Germinal center (tissue), 1 donor: ENCODE measurements at places on chromosomes 4 and X.
A peak's percentile ranks its signal among the peaks of the same experiment; 100 is the strongest.

GRCh38 chrX:45771560-45772340 lies 571.1 kb upstream of the DIPK2B start:
- peak; percentile 15 for DNase-seq

DNA sequence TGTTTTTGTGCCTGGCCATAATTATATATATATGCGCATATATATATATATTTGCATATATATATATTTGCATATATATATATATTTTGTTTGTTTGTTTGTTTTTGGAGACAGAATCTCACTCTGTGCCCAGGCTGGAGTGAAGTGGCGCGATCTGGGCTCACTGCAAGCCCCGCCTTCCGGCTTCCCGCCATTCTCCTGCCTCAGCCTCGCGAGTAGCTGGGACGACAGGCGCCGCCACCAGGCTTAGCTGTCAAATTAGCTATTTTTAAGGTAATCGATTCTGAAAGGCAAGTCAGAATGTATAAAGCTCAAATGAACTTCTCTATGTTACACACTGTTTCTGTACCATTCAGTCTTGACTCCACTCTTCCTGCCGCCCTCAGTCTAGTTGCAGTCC lies 273.3 kb downstream of the TRIML1 start:
- DNase-seq, result no peak

DNA sequence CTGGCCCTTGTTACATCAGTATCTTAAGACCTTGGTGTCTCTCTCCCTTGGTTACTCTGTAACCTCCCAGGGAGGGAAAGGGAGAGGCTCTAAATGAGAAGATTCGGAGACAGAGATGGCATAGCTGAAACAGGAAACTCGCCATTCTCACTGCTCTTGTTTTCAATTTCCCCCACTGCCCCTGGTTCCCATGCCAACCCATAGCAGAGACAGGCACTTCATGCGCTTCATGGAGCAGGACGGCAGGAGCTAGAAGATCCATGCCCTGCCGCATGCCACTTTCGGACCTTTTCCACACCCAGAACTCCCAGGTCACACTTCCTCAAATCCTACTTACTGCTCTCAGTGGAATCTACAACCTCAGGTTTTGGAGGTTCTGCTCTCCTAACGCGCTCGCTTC lies 3.1 kb downstream of the ZMYM3 start:
- DNase-seq, result no peak

- DNase-seq, result no peak
Observed at GRCh38 chrX:252957-253291, 28.3 kb upstream of the PLCXD1 start.

DNA sequence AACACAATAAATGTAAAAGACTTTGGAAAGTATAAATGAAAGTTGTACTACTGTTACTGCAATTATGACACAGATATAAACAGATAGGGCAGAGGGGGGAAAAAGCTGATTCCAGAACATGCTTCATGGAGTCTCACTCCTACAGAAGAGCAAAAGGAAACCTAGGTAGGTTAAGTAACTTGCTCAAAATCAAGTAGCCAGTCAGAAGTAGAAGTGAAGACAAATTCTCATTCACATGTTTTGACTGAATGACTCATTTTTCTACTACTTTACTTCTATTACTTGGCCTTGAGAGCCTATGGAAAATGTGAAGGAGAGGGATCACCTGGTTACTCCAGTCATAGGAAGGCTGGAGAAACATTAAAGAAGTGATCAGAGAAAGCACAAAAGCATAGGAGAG lies 23.6 kb upstream of the RASGEF1B start:
- DNase-seq, result no peak

DNA sequence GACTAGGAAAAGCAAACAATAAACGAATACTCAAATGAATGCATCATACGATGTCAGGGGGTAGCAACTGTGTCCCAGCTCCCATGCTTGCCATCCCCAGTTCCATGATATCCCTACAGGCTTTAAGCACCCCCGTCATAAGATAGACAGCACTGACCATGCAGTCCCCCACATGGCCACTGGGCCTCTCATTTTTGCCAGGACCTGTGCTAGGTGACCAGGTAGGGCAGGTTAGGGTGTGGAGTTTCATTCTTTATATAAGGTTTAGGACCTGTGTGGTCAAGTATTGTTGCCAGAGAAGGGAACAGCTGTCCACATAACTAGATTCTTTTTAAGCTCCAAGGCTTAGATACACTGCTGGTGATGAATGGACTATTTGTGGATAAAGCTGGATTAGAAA lies 9.7 kb downstream of the PPEF2 start:
- no peak for DNase-seq

GRCh38 chrX:40474205-40474626 lies 106.6 kb upstream of the ATP6AP2 start:
- no peak for DNase-seq

- no peak for DNase-seq
Observed at GRCh38 chrX:7574325-7574724, 268.6 kb upstream of the VCX start.

DNA sequence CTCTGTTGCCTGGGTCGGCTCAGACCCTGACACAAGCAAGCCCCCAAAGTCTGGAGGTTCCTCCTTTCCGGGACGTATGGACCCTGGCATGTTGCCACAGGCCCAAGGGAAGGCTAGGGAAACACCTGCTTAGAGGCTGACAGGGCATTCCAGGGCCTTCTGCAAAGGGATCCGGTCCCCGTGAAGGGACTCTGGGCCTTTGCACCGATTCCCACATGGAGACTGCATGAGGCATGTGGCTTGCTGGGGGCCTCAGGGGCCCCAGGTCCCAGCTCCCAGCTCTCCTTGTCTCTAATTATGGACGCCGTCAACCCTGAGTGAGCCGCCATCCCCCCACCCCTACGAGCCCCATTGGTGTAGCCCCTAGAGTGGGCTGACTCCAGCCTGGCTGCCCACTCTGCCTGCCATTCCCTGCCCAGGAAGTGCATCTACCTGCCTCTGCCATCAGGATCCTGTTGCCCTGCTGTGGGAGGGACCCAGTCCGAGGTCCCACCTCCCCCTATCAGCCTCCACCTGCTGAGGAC lies 4.2 kb upstream of the RGS12 start:
- no peak for DNase-seq
